ENCODE measurements at places on chromosomes 4 and X.

GRCh38 chrX:39516427-39516841 is 581.3 kb downstream of the BCOR start:
- no peak for DNase-seq

DNA sequence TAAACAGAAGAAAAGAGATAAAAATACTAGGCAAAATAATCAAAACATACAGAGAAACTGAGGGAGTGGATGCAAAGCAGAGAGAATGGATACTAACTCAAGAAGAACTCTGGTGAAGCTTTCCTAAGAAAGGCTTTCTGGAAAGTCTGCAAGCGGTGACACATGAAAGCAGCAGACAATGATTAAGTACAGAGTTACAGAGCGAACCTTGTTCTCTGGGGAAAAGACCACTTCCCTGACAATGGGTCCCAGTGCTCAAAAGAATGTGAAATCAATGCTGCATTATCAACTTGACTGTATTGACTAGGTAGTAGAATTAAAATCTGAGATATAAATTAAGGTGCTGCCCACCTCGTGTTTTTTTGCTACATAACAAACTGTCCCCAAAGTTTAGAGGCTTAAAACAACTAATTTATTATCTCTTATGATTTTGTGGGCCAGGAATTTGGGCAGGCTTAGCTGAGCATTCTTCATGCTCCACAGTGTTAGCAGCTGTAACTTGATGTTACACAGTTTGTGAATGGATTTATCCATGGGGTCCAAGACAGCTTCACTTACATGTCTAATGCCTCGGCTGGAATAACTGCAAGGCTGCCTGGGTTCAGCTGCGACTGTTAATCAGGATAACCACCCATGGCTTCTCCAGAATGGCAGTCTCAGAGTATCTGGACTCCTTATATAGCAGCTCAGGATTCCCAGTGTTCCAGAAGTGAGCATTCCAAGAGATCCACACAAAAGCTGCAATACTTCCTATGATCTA is 106.9 kb upstream of the INPP4B start:
- no peak for DNase-seq

DNA sequence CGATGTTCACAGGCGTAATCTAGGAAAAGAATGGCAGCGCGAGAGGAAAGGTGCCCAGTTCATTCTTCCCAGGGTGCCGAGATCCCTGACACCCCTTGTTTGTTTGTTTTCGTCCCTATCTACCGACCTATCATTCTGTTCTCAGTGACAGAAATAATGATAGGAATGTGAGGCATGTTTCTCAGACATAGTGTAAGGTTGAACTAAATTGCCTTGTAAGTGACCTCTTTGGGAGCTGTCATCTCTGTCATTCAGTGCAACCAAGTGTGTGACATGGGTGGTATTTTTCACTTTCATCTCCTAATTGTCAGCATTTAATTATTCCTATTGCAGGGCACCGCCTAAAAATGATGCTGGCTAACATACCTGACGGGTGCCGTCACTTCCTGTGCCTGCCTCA is 24.4 kb downstream of the CLDN22 start:
- DNase-seq = no peak

- no peak for DNase-seq
Observed at GRCh38 chr4:90121676-90122354, 5.4 kb upstream of the CCSER1 start.

DNA sequence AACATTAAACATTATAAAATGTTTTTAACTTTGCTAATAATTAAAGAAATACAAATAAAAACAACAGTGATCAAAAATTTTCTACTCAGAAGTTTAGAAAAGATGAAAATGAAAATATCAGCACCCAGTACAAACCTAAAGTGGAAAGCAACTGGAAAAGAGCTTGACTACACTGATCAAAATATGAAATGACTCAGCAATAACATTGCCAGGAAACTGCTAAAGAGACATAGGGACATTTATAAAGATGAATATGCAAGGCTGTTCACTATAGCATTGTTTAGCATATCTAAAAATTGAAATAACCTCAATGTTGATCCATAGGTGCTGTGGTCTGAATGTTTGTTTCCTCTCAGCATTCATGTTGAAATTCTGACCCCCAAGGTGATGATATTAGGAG is 88.5 kb upstream of the NOCT start:
- no peak for DNase-seq

DNA sequence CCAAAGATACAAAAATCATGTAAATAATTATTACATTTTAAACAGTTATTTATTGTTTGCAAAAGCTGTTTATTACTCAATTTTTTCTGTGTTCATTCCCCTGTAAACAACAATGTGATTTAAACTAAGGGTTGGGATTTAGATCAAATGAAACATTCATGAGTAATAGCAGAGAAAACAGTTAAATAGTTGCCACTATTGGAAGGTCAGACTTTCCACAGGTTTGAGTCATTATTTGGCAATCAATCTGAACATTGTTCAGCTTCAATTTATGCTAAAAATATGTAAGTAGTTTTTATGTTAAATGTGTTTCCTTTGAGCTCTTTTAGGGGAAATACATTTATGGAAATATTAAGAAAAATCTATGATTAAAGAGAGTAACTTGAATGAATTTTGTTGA is 144.9 kb downstream of the STIM2 start:
- DNase-seq = no peak

DNA sequence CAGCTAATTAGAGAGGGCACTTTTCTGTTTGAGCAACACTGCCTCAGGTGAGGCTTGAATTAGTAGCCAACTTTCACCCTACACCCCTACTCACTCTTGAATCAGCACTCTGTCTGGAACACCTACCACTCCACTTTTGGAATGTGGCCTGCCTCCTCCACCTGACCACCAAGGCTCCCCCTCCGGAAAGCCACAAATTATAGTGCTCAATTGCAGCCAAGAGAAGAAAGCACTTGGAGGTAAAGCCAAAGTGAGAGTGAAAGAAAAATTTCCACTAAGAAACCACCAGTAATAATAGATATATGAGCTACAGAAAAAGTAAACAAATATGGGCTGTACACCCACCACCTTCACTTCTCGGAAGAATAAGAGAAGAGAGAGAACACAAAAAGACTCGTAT is 41.1 kb downstream of the PPP3CA start:
- no peak for DNase-seq

GRCh38 chrX:42678133-42678532 is 99.8 kb downstream of the PPP1R2C start:
- DNase-seq = no peak

- no peak for DNase-seq
Observed at GRCh38 chr4:11264841-11265240, 163.9 kb downstream of the HS3ST1 start.

DNA sequence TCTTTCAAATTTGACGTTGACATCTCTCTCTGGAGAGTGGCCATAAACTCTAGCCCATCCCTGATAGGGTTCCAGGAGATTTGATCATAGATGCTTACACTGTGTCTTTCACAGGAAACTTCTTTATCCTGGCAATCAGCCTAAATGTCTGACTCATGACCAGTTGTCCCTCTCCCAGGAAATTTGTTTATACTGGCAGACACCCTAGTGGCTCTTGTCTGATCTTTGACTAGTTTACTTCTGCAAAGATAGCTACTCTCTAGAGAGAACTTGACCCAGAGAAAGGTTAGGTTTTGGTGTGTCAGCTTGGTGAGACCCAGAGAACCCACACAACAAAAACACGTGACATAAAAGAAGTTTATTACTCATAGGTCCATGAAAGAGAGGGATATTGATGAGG is 509.8 kb downstream of the CENPC start:
- DNase-seq = no peak

- no peak for DNase-seq
Observed at GRCh38 chrX:153969125-153969903, 2.3 kb downstream of the HCFC1 start.

DNA sequence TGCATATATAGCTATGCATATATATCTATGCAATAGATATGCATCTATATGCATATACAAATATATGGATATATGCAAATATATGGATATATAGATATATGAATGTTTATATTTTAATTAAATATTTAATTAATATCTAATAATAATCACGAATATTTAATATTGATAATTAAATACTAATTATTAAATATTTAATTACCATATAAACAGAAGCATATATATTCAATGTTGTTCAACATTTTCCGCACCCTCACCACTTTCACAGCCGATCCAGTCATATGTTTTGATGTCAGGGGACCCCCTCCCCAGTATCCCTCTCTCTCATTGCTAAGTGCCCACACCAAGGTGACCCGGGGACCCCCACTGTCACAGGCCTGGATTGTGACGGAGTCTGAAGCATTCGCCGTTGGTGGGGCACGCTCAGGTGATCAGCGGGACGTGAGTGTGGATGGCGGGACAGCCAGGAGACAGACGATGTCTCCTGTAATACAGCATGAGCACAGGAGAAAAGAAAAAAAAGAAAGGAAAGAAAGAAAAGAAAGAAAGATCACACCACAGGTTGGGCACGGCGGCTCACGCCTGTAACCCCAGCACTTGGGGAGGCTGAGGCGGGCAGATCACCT is 199.7 kb downstream of the CRLF2 start:
- DNase-seq = no peak

DNA sequence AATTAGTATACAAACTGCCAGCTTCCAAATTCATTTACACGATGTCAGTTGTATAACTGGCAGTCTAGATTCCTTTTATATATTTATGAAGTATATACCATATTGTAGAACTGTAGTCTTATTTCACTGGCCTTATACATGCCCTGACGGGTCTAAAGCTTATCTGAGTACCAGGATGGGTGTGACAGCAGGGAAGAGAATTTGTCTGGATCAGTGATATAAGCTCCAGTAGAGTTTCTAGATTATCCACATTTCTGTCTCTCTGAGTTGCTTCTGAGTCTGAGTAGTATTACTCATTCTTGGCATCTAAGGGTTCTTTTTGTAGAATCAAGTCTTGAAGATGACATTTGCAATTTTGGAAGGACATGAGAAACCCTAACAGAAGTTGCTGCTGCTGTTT is 101.3 kb downstream of the RPA4 start:
- no peak for DNase-seq

GRCh38 chr4:168878623-168879022 is 131.4 kb downstream of the CBR4 start:
- no peak for DNase-seq

Measured in stimulated activated CD4-positive, alpha-beta T cell treated with anti-CD3 and anti-CD28 coated beads, Interleukin-1b, Interleukin-23, amount 100 ng/mL, for 1 hour (primary cell).